Breast epithelium (tissue), 4 donors: ENCODE measurements at places on chromosomes 4 and X. TPM values are rescaled to one million over a fixed set of nuclear protein-coding genes. Genes with fewer than 3 reads are reported as not detected.

GRCh38 chrX:36434522-36434921, 515.0 kb downstream of the CFAP47 start:
- no peak for DNase-seq

BST1 gene
- 6.4 TPM for total RNA-seq

DNA sequence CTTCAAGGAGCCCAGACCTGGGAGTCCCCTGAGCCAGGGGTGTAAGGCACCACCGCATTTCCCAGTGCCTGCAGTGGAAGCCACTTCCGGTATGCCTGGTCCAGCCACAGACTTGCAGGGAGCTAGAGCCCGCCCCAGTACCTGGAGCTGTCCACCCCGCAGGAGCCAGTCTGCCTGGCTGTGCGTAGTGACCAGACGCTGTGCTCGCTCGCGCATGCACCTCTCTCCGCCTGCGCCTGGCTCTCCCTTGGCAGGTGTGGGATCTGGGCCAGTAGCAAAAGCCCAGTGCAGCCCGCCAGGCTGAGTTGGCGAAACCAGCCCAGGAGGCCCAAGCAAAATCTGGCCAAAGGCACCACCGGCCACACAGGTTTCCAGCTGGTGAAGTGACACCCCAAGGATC, 973.7 kb upstream of the AGA start:
- no peak for DNase-seq

DNA sequence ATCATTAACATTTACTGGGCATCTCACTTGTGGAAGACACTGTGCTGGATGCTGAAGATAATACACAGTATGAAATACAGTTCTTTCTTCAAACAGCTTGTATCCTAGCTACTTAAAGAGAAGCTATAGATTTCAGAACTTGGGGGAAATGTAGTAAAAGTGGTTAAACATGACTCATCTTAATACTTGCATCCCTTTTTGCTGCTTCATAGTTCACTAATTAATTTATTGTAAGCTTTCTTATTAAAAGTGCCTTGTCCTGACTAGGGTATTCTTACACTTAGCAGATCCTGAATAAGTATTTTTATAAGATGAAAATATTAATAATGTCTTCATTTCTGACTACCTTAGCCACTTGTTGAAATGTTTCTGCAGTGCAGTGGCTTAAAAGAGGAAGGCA, 132.8 kb upstream of the STIM2 start:
- DNase-seq = no peak

PLAC1 gene
- not detected for total RNA-seq

DNA sequence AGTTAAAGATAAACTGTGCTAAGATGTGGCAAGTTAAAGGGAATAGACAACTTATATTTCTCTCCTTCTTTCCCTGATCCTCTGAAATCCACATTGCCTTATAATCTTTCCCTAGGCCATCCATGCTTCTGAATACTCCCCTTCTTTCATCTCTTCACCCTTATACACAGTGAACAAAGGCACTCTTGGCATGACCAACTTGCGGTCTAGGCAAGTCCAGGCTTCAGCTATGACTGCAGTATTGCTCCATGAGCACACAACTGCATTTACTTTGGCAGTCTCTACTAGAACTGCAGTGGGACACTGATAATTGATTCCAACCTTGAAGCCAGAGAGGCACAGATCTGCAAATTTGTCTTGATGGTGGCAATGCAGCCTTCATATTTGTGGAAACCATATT, 24.2 kb upstream of the UBA6 start:
- no peak for DNase-seq

- DNase-seq = no peak
These were observed 490.2 kb upstream of the LCORL start for GRCh38 chr4:18511727-18512126.

DNA sequence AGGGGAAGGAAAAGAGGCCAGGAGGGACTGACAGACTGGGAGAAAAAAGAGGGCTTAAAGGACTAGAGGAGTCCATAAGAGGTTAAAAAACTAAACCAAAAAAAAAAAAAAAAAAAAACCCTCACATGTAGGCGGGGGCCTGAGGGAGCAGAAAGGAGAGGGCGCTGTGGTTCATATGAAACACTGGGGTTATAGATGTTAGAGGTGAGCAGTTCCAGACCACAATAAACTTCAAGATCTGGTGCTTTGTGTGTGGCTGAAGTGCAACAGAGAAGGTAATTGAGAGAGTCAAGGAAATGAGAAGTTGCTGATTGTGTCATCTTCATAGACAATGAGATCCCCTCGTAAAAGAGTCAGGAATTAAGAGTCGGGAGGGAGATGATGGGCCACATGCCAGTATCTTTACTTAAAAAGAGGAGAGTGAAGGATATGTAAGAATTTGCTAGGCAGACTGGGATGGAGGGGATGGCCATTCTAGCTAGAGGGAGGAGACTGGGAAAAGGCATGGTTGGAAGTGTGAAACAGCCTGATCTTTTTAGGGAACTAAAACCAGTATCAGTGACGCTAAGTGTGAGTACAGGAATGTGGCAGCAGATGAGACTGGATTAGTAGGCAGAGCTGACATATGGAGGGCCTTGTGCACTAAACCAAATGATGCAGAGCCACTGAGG, 18.4 kb upstream of the OGT start:
- DNase-seq = no peak

DNA sequence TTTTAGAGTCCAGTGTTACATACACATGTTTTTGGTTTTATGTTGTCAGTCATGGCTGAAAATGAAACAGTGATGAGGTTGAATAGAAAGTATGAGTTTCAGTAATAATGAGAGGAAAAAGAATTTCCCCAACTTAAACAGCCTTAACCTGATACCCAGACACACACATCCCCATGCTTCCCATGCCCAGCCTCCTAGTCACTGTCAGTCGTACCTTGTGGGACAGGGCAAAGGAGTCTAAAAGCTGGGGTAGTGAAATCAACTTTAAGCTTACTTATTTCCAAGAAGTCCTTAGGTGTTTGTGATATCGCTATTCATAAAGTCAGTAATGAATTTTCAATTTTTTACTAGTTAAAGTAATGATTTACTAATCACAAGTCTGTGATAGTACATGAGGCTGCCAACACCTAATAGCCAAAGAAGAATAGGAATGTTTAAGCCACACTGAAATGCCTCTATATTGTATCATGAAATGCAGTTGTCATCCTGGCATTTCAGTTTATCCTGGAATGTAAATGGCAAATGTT, 24.3 kb upstream of the GPR34 start:
- no peak for DNase-seq

C4orf51 gene
- total RNA-seq = not detected

DNA sequence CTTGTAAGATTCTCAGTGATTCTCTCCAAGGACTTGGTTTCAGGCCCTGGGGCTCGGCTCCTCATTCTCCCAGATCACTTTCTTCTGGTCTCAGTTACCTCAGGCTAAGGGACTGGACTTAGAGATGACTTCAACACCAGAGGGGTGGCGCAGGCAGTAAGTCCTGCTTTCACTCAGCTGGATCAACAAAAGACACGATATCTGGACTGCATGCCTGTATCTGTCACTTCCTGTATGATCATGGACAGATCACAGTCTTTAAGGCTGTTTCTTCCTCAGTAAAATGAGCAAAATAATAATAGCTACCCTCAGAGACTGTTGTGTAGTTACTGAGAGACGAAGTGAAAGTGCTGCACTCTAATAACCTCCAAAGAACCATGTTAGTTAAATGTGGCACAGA, 19.5 kb upstream of the CXCR3 start:
- DNase-seq = no peak

DNA sequence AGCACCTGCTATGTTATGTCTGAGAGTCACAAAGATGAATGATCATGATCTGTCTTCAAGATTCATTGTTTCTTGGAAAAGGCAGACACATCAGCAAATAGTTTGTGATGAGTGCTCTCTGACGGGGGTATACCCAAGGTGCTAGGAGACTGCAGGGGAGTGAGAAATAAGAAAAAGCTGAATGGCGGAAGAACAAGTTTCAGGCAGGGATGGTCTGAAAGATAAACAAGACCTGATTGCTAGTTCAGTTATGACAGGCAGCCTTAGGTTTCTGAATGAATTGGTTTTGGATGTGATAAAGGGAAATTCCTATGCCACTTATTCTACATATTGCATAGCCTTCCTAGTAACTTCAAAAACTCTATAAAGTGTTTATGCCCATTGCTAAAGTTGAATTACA, 327.0 kb upstream of the DKK2 start:
- DNase-seq = no peak

GRCh38 chr4:4200624-4201023, 26.1 kb downstream of the OTOP1 start:
- DNase-seq = no peak

TMEM154 gene
- total RNA-seq = 1.3 TPM

DNA sequence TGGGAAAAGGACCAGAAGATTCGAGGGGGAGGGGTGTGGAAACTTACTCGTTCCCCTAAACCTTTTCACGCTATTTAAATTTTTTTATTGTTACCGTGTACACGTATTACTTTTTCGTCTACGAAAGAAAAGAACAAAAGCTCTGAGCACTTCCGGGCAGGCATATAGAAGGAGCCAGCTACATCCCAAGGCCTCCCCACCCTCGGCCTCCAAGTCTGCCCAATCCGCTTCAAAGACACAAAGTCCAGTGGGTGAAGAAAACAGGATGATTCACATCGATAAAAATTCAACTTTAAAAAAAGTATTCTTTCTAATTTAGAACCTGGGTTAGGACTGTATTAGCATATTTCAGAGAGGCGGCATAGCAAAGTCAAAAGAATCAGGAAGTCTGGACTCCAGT, 23.1 kb downstream of the SEL1L3 start:
- DNase-seq = no peak

- DNase-seq = no peak
These were observed 23.5 kb downstream of the CHM start for GRCh38 chrX:86023811-86024210.

SMIM31 gene
- 0.66 TPM for total RNA-seq

GRCh38 chr4:7384003-7384928, 50.5 kb downstream of the PSAPL1 start:
- peak; percentile 14 for DNase-seq

DNA sequence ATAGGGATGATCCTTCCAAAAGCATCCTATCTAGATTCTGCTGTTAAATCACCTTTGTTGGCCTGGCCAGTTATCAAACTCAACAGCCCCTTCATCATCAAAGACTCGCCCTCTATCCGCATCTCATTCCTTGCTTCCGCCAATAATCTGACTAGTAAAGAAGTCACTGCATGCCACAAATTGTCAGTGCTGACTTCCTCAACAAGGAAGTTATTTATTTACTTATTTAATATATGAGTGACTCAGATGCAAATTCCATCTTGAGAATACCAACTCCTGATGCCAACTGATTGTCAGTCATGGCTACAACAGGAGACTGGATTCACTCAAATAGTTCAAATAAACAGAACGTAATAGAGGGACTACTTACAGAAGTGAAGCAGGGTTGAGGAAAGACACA, 283.8 kb downstream of the TRIML1 start:
- no peak for DNase-seq

GRCh38 chr4:159238631-159239030, 135.8 kb downstream of the RAPGEF2 start:
- no peak for DNase-seq

- DNase-seq = no peak
These were observed 33.6 kb downstream of the BCOR start for GRCh38 chrX:40064055-40064597.

CPLX1 gene
- total RNA-seq = 1.2 TPM
